ENCODE measurements at places on chromosomes 16 and 17. TPM values are rescaled to one million over a fixed set of nuclear protein-coding genes. Genes with fewer than 3 reads are reported as not detected.

- no peak for DNase-seq
These were observed 93.4 kb downstream of the NCOR1 start for GRCh38 chr17:16121915-16122314.

GRCh38 chr16:10878644-10879501 lies 1.9 kb downstream of the CIITA start:
- no peak for DNase-seq

DNA sequence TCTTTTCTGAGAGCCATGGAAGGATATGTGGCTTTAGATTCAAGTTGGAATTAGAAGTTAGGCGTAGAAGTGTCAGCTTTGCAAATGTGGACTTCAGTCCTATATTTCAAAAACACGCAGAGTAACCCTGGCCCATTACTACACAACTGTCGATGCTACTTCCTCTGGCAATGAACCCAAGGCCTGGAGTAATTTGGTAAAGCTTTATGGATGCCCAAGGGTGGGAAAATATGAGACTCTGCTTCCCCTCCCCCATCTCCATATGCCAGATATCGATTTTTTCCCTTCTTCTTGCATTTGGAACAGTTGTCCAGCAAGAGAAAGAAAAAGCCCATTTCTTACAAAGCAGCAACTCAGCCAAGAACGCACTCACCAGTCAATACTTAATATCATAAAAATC lies 2.9 kb upstream of the MAP1LC3B start:
- DNase-seq: no peak

DNA sequence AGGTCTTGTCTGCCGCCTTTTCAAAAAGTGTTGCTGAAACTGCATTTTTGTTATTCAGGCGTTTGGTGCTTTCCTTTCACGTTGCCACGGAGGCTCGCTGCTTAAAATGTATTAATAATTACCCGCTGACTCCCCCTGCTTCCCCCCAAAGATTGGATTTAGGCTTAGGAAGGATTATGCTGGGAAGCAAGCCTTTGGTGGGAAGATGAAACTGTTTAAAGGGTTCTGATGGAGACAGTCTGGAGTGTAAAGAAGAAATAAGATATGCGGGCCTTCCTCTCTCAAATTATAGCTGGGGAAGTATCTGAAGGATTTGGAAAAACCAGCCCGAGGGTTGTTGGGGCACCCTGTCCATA lies 1.1 kb downstream of the KSR1 start:
- DNase-seq: no peak

- no peak for DNase-seq
These were observed 597.4 kb upstream of the CDH5 start for GRCh38 chr16:65769055-65769465.

DNA sequence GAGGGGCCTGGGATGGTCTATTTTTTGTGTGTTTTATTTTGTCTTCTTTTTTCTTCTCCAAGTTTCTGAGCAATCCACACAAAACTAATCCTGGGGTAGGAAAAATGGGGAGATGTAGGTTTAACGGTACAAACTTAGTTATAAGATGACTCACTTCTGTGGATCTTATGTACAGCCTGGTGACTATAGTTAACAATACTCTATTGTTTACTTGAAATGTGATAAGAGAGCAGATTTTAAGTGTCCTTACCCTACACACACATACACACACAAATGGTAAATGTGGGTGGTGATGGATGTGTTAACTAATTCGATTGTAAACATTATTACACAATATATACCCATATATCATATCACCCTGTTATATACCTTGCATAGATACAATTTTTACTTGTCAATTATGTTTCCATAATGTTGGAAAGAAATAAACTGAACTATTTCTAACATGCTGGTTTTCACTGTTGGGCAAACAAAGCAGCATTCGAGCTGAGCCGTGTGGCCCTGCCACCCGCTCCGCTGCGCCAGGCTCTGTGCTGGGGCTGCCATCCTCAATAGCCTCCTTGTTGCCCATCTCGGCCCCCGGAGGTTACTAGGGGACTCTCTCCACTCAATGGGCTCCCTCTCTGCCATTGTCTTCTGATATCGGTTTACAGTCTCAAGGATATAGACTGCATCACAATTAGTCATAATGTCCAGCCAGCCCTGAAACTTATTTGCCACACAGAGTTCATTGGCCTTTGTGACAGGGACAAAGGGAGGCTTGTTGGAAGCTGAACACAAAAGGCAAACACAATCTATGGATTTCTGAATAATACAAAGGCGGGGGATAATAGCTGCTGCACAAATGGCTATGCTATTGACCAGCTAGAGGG lies 380.3 kb upstream of the MAF start:
- no peak for DNase-seq

GRCh38 chr17:80164185-80164584 lies 5.6 kb upstream of the CARD14 start:
- DNase-seq: no peak

- no peak for DNase-seq
These were observed 9.7 kb downstream of the TMC6 start for GRCh38 chr17:78118801-78119241.

GRCh38 chr17:67515490-67516083 lies 138.5 kb downstream of the PITPNC1 start:
- DNase-seq: no peak

- no peak for DNase-seq
These were observed 50.5 kb upstream of the CCL1 start for GRCh38 chr17:34413443-34414119.

DNA sequence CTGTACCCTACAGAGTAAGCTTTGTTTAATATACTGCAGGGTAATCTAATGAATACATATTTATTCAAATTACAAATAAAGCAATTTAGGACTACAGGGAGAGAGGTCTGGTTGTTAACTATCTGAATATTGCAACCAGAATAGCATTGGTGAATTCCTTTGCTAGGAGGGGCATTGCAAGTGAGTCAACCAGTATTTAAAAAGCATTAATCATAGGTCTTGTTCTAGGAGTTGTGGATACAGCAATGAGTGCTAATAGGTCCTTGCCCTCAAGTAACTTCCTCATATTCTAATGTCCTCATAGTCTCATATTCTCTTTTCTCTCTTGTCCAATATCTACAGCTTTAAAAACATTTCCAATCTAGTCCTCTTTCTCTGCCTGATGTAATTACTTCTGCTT lies 531.4 kb downstream of the CDH11 start:
- no peak for DNase-seq

DNA sequence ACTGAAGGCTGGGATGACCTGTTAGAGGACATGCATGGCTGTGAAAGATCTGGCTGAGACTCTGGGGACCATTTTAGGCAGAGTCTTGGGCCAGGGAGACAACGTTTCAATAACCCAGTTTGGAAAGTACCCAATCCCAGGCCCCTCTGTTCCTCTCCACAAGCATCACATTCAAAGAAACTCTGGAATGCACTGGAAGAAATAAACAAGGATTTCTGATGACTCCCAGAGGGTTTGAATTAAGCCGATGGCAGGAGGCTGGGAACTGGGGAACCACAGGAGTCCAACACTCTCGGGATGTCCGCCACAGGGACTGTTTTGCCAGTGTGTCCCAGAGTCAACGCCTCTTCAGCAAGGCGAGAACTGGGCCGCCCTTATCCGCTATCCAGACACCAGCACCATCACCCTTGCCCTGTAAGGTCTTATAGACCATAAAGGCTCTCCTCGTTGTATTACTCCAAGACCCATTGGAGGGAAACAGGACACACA lies 3.3 kb downstream of the PMP22 start:
- no peak for DNase-seq

GRCh38 chr16:29029168-29029994 lies 44.5 kb downstream of the LAT start:
- DNase-seq: no peak

DNA sequence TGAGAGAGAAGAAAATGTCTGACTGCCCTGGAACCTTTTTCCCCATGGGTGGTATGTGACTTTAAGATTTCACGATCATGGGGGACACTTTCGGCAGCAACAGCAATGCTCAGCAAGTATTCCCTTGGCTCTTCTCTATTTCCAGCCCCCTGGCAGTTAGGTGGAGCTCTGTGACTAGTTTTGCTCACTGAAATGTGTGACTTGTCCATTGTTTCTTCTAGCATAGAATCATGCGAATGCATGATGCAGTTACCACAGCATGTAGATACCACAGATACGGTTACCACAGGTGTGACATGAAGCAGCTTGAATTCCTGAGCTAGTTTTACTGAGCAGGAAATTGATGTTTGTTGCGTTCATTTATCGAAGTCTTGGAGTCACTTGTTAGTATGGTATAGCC lies 1034.5 kb upstream of the EEF2KMT start:
- no peak for DNase-seq

- DNase-seq: no peak
These were observed 96.1 kb downstream of the KCNJ2 start for GRCh38 chr17:70265471-70265870.

DNA sequence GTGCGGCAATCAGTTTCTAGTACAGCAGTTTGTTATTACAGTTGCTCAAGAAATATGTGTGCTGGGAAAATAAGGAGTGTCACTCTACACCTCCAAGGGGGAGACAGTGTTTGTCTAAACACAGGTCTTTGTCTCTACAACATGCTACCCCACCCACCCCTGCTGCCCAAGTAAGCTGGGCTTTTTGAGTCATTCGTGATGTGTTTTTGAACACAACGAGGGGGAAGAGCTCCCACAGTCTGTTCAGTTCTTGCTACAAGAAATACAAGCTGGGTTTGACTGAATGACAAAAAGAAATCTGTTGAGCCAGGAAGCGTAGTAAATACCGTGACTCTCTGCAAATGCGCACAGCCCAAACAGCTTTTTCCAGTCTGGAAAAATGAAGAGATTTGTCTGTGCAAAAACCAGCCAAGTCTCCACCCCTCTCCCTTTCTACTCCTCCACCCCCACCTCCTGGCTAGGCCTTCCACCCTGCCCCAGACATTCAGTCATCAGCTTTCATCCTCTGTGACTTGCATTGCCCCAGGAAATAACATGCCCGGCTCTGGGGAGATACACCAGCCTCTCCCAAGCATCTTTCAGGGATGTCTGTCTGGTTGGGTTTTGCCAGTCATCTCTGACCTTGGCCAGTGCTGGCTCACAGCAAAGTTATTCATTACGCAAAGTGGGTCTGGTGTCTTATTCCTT lies 25.7 kb downstream of the CHD9 start:
- DNase-seq: no peak

- no peak for DNase-seq
These were observed 29.0 kb upstream of the EMP2 start for GRCh38 chr16:10609402-10609774.

DNA sequence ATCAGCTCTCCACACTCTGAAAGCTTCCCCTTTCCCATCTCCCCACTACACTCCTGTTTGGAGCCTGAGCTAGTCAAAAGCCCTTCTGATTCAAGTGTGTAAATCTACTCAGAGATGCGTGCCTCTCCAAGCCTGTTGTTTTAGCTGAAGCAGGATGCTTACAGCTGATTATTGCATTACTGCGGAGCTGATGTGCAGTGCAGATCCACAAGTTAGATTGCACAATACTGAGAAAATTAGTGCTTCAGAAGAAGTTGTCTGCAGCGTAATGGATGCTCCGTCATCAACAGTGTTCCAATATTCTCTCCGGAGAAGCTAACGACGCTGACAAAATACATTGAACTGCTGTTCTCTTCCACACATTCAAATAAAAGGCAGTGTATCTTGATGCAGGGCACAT lies 44.8 kb upstream of the NLRP1 start:
- DNase-seq: no peak

- DNase-seq: no peak
These were observed 350.1 kb upstream of the KIF2B start for GRCh38 chr17:53472586-53472985.

- no peak for DNase-seq
These were observed 29.9 kb downstream of the NAGPA start for GRCh38 chr16:5003828-5004227.

DNA sequence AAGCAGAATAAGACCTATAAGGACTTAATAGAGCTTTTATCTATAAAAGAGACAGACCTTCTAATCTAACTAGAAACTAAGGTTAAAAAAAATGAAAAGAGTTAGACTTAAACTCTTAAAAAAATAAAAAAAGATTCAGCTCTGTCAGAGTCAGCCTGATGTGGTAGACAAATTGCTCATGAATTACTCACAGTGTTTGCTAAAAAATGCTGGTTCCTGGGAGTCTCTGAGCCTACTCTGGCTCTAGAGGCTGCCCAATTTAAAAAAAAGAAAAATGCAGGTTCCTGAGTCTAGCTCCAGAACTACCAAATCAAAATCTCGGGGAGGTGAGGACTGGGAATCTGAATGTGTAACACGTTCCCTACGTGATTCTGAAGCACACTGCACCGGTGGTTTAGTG lies 18.1 kb downstream of the SOST start:
- no peak for DNase-seq

- no peak for DNase-seq
These were observed 74.8 kb upstream of the MARCHF10 start for GRCh38 chr17:62882878-62883277.

- no peak for DNase-seq
These were observed 6.0 kb upstream of the SLC16A3 start for GRCh38 chr17:82222816-82223215.

- DNase-seq: no peak
These were observed 52.5 kb upstream of the ENPP7 start for GRCh38 chr17:79678091-79678735.

DNA sequence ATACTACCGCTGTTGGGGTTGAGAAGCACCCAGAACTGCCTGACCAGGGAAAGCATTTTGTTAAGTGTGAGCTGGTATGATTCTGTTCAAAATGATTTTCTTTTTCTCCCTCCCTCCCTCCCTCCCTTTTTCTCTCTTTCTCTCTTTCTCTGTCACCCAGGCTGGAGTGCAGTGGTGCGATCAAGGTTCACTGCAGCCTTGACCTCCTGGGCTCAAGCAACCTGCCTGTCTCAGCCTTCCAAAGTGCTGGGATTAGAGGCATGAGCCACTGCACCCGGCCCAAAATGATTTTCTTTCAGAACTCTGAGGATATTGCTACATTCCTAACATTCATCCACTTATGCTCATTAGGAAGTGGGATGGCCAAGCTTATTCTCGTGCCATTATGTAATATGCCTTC lies 41.3 kb downstream of the SLC47A1 start:
- DNase-seq: no peak

ADAD2 gene
- total RNA-seq: not detected

SYCE1L gene
- total RNA-seq: 4.6 TPM

PFN1 gene
- total RNA-seq: 1,903 TPM

CHST6 gene
- 1.9 TPM for total RNA-seq

SLFN11 gene
- 30.9 TPM for total RNA-seq

PPM1E gene
- total RNA-seq: 0.21 TPM

OR3A3 gene
- not detected for total RNA-seq

VMO1 gene
- not detected for total RNA-seq

CACNG5 gene
- not detected for total RNA-seq

P2RX1 gene
- total RNA-seq: 5.1 TPM

Data from GM12878 (cell line).